Cardiac septum (tissue), 1 donor: ENCODE measurements at places on chromosomes 2 and 18. TPM values are rescaled to one million over a fixed set of nuclear protein-coding genes. Genes with fewer than 3 reads are reported as not detected.

DNA sequence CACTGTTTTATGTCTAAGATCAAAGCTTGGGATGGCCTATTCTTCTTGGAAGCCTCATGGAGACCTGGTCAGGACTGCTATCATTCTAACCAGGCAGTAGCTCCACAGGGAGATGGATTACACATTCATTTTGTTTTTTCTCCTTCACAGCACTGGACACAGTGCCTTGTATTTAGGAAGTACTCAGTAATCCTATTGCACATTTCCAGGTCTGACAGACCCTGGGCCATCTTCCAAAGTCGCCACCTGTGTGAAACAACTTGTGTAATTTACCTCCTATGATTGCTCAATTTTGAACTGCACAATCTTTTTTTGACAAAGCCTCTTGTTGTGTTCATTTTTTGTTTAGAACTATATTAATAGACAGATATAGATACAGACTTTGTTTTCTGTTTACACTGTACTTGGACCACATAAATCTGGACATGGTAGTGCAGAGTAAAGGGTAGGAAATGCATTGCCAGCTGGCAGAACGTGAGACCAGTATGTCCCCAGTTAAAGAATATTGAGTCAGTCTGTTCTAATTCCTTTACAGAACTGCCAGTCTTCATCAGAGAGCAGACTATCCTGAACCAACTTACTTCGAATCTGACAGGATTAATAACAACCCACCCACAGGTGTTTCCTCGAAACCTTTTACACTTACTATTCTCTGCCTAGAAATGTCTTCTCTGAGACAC is 277.8 kb upstream of the CYRIA start:
- DNase-seq, result no peak

DNA sequence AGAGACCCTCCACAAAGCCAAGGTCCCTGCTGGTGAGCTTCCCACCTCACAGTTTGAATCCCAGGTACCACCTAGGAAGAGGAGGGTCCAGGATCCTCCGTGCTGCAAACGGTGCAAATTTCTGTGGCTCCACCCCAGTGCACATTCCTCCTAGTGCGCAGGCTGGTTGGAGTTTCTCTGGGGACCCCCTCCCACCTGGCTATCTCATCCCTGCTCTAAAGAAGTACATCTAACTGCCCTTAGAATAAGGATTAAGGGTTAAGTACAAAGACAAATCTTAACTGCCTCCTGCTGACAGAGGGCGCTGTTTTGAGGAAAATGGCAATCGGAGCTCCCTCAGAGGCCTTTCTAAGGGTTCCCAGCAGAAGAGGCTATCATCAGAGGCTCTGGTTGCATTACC is 109.6 kb upstream of the FSIP2 start:
- no peak for DNase-seq

DNA sequence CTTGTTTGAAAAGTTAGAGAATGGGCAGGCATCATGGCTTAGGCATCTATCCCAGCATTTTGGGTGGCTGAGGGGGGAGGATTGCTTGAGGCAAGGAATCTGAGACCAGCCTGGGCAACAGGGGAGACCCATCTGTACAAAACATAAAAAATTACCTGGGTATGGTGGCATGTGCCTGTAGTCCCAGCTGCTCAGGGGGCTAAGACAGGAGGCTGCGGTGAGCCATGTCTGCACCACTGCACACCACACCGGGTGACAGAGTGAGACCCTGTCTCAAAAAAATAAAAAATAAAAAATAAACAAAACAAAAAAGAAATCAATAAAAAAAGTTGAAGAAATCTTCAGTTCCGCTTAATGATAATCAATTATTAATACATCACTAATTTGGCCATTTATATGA is 146.5 kb downstream of the CDH7 start:
- DNase-seq, result no peak

DNA sequence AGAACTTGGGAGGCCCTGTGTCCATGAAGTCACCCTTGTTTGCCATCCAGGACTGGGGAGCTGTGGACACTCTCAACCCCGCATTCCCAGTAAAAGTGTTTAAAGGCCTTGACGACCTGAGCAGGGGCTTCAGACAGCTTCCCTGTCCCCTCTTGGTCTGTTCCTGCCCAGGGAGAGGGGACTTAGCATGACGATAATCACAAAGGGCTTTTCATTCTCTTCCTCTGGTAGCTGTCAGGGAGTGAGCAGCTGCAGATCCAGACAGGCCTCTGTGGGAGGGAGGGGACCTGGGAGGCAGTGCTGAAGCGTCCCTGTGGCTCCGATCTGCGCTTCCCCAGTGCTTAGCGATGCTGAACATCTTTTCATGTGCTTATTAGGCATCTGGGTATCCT is 77.8 kb upstream of the HS6ST1 start:
- DNase-seq, result peak; percentile 66

DNA sequence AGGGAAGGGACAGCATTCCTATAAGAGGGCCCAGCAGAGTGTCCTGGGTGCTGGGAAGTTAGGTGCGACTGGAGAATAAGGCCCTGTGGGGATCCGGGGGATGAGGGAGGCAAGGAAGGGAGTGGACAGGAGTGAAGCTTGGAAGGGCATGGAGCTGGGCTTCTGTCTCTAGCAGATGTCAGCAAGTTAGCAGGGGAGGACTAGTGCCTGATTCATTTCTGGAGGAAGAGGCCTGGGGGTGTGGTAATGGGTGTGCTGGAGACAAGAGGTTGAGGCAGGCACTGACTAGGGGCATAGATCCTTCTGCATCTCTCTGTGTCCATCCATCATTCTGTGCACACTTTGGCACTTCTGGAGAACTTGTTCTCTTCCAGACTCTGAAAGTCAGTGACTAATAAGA is 134.7 kb downstream of the ACOXL start:
- no peak for DNase-seq

GRCh38 chr2:223101340-223102039 is 49.5 kb downstream of the KCNE4 start:
- no peak for DNase-seq

- DNase-seq, result no peak
These were observed 60.6 kb downstream of the CCDC93 start for GRCh38 chr2:117953231-117953630.

The ADD2 gene
- 1.6 TPM for total RNA-seq

The DCTN1 gene
- total RNA-seq, result 233 TPM

The FEV gene
- not detected for total RNA-seq

The NTSR2 gene
- not detected for total RNA-seq

The DSG1 gene
- 0.89 TPM for total RNA-seq
